A549 treated with AZD2906 at 1 μM for 4 hours (cell line): ENCODE measurements at places on chromosomes 4 and X. TPM values are rescaled to one million over a fixed set of nuclear protein-coding genes. Genes with fewer than 3 reads are reported as not detected.

The RHOXF1 gene
- not detected in 5 replicates for total RNA-seq

The CTAG1A gene
- total RNA-seq = not detected in 5 replicates

The SLC9B1 gene
- total RNA-seq = 0.05 to 0.09 TPM in 2 of 5 replicates, not detected in the others

The FAM149A gene
- 1.2 to 1.8 TPM (median 1.4 TPM) in 5 replicates for total RNA-seq

The BEX2 gene
- 8.7 to 11.6 TPM (median 10.6 TPM) in 5 replicates for total RNA-seq

The HTRA3 gene
- total RNA-seq = 14.8 to 20.8 TPM (median 20.2 TPM) in 5 replicates

The SLC49A3 gene
- total RNA-seq = 0.13 to 0.31 TPM (median 0.18 TPM) in 5 replicates

The POLN gene
- 0.44 to 0.80 TPM (median 0.57 TPM) in 5 replicates for total RNA-seq

The L1CAM gene
- total RNA-seq = 18.4 to 20.7 TPM (median 20.2 TPM) in 5 replicates

The BST1 gene
- total RNA-seq = 14.2 to 19.0 TPM (median 15.5 TPM) in 5 replicates

The TEX13C gene
- total RNA-seq = not detected in 5 replicates

The SYN1 gene
- 0.22 to 0.46 TPM (median 0.29 TPM) in 5 replicates for total RNA-seq

The SPANXC gene
- total RNA-seq = 0.45 to 0.97 TPM (median 0.46 TPM) in 3 of 5 replicates, not detected in the others

The MAGEA9B gene
- total RNA-seq = 0.06 TPM in 1 of 5 replicates, not detected in the others

The HSFX1 gene
- total RNA-seq = 0.28 to 0.37 TPM (median 0.31 TPM) in 5 replicates

The CXCL11 gene
- total RNA-seq = 0.08 to 0.20 TPM (median 0.14 TPM) in 5 replicates

The AFM gene
- not detected in 5 replicates for total RNA-seq

The TCP11X2 gene
- not detected in 5 replicates for total RNA-seq

The TRIM2 gene
- 0.73 to 1.4 TPM (median 0.85 TPM) in 5 replicates for total RNA-seq

The RAB40AL gene
- 0.11 to 0.18 TPM (median 0.13 TPM) in 5 replicates for total RNA-seq

The FREM3 gene
- total RNA-seq = not detected in 5 replicates

The USP17L18 gene
- total RNA-seq = not detected in 5 replicates

The PABPC1L2A gene
- not detected in 5 replicates for total RNA-seq

The HHIP gene
- 0.37 to 1.3 TPM (median 0.76 TPM) in 5 replicates for total RNA-seq

The PPP4R3C gene
- total RNA-seq = not detected in 5 replicates

The TRPC3 gene
- total RNA-seq = 0.06 to 0.09 TPM (median 0.08 TPM) in 5 replicates

The FAM47A gene
- not detected in 5 replicates for total RNA-seq

The TEC gene
- 1.4 to 1.9 TPM (median 1.6 TPM) in 5 replicates for total RNA-seq

The AIFM1 gene
- total RNA-seq = 66.5 to 71.9 TPM (median 70.7 TPM) in 5 replicates

The MAGEC3 gene
- total RNA-seq = not detected in 5 replicates

The SASH3 gene
- not detected in 5 replicates for total RNA-seq

The PDGFRA gene
- total RNA-seq = 0.29 to 0.84 TPM (median 0.45 TPM) in 5 replicates

The MAGEB2 gene
- not detected in 5 replicates for total RNA-seq

The MBNL3 gene
- 0.07 to 0.15 TPM in 2 of 5 replicates, not detected in the others for total RNA-seq

The MAGED4 gene
- 4.9 to 10.0 TPM (median 8.0 TPM) in 5 replicates for total RNA-seq

The GABRE gene
- 11.5 to 18.6 TPM (median 12.8 TPM) in 5 replicates for total RNA-seq

The SLC10A4 gene
- 4.4 to 7.2 TPM (median 7.1 TPM) in 5 replicates for total RNA-seq

The KCND1 gene
- total RNA-seq = 0.65 to 1.2 TPM (median 1.1 TPM) in 5 replicates

The TBX22 gene
- total RNA-seq = not detected in 5 replicates

The ANTXR2 gene
- 2.2 to 3.7 TPM (median 2.8 TPM) in 5 replicates for total RNA-seq

The NAA11 gene
- total RNA-seq = not detected in 5 replicates

The NHSL2 gene
- total RNA-seq = 0.22 to 0.29 TPM (median 0.24 TPM) in 5 replicates
